ENCODE measurements at places on chromosomes 6 and 20.

GRCh38 chr6:157693867-157694266 lies 129.2 kb upstream of the SNX9 start:
- DNase-seq, result no peak

DNA sequence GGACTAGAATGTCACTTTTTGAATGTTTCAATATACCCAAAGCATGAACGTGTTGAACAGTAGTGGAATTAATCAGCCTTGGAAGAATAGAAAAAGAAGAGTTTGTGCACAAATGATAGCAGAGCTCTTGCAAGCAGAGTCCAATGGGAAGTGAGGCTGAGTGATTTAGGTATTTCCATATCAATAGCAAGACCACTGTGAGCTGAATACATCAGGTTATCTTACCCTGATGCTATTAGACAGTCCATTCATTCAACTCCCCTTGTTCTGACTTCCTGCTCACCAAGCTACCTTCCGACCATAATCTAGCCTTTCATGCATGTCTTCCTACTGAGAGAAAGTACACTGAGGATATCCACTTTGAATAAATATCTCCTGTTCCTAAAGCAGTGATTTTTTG lies 349.2 kb upstream of the RNF217 start:
- DNase-seq, result no peak

DNA sequence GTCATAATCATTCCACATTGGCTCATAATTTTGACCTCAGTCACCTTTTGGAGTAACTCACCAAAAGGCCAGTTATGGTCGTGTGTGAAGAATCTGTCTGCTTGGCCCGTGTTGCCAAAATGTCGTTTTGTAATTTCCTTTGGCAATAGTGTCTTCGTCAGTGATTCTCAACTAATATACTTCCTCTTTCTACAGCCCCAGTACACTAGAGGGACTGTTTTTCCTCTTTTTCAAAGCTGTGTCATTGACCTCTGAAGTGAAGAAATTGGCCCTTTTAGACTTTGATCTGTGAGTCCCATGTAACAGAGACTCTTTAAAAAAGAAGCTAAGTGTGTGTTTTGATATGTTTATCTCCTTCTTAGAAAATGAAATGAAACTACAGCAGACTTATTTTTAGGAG lies 5.2 kb downstream of the FOXO3 start:
- no peak for DNase-seq

- no peak for DNase-seq
These were observed 93.3 kb upstream of the GCM1 start for GRCh38 chr6:53241938-53242337.

DNA sequence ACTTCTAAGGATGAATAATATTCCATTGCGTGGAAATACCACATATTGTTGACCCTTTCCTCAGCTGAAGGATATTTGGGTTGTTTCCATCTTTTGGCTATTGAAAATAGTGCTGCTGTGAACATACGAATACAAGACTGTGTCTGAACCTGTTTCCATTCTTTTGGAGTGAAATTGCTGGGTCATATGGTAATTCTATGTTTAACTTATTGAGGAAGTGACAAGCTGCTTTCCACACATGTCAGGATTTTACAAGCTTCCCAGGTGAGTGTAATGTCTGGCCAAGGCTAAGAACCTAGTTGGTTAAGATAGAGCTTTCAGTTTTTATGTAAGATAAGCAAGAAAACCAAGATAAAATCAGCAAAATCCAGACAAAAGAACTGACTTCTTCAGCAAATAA lies 48.8 kb downstream of the PPP1R3G start:
- DNase-seq, result no peak

GRCh38 chr20:16222859-16223411 lies 350.3 kb downstream of the KIF16B start:
- no peak for DNase-seq

- no peak for DNase-seq
These were observed 15.3 kb downstream of the TRAF3IP2 start for GRCh38 chr6:111590209-111590980.

DNA sequence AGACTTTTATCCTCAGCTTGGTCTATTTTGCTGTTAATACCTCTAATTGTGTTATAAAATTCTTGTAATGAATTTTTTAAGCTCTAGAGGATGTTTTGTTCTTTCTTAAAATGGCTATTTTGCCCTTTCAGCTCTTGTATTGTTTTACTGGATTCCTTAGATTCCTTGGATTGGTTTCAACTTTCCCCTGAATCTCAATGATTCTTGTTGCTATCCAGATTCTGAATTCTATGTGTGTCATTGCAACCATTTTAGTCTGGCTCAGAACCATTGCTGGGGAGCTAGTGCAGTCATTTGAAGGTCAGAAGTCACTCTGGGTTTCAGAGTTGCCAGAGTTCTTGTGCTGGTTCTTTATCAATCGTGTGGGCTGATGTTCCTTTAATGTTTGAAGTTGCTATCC lies 37.1 kb downstream of the OTOR start:
- no peak for DNase-seq

GRCh38 chr6:125183391-125183790 lies 29.8 kb downstream of the TPD52L1 start:
- no peak for DNase-seq

- DNase-seq, result no peak
These were observed 88.3 kb downstream of the SSR1 start for GRCh38 chr6:7224731-7225130.

GRCh38 chr20:14067603-14068002 lies 72.3 kb downstream of the MACROD2 start:
- no peak for DNase-seq

DNA sequence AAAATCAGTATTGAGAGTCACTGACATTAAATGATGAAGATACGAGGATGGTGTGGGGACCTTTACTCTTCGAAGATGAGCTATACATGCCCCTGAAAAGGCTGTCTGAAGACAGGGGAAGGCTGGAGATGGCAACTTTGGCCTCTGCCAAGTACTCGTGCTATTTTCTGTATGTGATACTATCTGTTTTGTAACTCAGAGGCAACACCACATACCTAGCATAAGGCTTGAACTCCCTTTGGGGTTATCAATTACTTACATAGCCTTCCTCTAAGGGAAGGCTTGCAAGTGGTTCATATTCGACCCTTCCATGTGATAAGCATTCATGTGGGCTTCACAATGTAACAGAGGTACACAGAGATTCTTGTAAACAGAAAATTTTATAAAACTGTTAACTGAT lies 68.7 kb upstream of the FBXO30 start:
- no peak for DNase-seq

- no peak for DNase-seq
These were observed 116.4 kb downstream of the FLRT3 start for GRCh38 chr20:14220986-14221385.

- no peak for DNase-seq
These were observed 13.1 kb downstream of the KCNS1 start for GRCh38 chr20:45087814-45088213.

- DNase-seq, result no peak
These were observed 7.4 kb upstream of the COX4I2 start for GRCh38 chr20:31630187-31630790.

GRCh38 chr20:9218531-9218961 lies 149.7 kb downstream of the PLCB4 start:
- DNase-seq, result no peak

- no peak for DNase-seq
These were observed 445.4 kb upstream of the DEFB115 start for GRCh38 chr20:30811885-30812671.

DNA sequence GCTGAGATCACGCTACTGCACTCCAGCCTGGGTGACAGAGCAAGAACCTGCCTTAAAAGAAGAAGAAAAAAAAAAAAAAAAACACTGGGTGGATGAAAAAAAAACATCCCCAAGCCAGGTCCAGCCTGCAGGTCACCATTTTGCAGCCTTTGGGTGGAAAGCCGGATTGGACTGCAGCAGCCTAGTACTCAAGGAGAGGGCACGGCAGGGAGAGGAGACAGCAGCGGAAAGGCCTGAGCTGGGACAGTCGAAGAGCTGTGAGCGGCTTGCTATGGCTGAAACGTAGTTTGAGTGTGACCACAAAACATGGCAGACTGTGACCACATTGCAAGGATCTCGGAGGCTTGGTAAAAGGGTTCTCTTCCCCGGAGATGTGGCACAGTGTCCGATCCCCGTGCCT lies 173.0 kb downstream of the NFATC2 start:
- no peak for DNase-seq

DNA sequence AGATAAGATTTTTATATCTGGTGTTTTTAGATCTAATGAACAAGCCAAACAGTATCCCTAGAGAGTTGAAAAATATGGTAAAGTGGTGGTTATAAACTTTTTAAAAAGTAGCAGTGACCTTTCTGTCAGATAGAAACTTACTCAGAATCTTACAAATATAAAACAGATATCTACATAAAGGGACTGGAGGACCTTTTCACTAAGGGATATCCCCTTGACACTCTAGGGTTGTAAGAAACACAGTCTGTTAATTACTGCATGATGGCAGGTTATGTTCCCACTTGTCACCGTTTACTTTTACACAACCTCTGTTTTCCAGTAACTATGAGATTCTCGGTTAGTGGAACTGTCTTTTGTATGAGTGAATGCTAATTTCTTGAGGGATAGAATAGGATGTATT lies 11.5 kb downstream of the CFAP206 start:
- no peak for DNase-seq

DNA sequence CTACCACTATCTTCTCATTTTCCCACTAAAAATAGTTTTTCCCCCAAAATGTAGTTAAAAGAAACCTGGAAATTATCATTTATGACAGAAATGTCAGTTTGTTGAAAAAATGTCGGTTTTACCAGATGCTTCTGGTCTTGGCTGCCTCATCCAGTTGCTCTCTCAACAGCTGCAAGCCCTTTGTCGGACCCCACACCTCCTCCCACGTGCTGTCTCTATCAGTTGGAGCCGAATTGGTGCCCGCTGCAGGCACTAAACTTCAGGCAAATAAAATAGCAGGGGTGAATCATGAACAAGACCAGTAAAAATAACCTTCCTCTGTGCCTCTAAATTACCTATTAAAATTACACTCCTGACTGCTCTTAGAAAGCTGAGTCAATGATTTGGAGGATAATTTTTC lies 129.5 kb upstream of the CEP162 start:
- no peak for DNase-seq

DNA sequence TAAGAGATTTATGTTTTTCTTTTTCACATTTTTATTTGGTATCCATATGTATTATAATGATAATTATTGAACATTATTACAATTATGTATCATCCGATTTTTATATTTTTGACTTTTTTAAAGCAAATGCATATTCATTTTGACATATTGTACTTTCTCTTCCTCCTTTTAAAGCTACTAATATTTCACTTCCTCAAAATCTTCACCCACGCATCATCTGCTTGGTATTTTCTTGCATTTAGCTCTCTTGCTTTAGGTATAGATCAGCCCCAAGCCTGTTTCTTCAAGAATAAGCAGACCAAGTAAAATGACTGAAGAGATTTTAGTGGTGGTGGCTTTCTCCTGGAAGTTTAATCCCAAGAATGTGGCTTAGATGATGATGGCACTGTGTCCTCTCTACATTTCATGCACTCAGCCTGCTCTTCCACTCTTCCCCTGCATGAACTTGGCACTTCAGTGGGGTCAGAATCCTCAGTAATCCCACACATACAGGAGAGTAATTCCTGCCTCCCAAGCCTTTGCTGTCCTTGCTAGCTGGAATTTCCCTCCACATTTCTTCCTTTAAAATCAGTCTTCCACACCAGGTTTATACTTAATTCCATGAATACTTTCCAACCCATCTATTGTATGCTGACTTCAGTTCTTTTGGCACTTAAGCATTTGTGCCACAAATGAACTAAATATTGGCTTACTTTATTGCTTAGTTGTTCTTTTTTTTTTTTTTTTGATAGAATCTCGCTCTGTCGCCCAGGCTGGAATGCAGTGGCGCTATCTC lies 8.2 kb downstream of the NCOA7 start:
- DNase-seq, result no peak

GRCh38 chr6:25606151-25606550 lies 45.9 kb upstream of the SCGN start:
- no peak for DNase-seq

DNA sequence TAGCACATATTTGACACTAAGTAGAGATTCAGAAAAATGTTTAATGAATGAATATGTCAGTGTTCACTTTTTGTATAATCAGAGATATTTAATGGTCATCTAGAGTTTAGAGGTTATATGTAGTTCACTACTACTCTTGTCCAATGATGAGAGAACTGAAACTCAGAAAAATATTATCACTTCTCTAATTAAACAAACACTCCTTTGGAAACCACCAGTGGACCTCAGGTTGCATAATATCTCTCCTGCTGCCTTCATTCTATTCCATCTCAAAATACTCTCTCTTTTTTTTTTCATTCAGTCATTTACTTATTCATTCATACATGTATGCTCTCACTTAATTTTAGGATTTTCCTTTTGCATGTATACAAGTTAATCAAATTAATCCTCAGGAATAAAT lies 423.1 kb upstream of the RNF217 start:
- no peak for DNase-seq

DNA sequence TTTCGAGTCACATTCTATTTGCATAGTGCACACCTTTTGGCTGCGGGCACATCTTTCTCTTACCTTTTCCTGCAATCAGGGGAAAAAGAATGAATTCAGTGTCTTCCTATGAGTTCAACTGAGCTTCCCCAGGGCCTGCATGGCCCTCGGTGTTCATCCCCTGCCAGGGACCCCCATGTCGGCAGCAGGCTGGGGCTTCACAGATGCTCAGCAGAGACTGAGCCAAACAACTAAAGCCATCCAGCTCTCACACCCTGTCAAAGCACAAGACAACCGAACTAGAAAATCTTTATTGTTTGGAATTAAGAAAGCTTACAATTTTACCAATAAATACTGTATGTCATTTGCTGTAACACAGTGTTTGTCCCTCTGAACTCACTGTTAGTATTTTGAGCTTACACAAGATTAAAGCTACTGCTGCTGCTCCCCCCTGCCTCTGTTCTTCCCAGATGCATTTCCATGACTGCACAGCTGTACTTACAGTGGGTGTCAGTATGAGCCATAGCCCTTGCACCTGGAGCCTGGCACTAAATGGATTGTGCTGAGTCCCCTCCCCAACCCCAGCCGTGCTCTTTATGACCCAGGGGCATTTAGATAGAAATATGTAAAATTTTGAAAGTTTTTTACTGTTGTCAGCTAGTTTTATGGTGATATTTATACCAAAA lies 205.8 kb downstream of the TMEM242 start:
- no peak for DNase-seq

DNA sequence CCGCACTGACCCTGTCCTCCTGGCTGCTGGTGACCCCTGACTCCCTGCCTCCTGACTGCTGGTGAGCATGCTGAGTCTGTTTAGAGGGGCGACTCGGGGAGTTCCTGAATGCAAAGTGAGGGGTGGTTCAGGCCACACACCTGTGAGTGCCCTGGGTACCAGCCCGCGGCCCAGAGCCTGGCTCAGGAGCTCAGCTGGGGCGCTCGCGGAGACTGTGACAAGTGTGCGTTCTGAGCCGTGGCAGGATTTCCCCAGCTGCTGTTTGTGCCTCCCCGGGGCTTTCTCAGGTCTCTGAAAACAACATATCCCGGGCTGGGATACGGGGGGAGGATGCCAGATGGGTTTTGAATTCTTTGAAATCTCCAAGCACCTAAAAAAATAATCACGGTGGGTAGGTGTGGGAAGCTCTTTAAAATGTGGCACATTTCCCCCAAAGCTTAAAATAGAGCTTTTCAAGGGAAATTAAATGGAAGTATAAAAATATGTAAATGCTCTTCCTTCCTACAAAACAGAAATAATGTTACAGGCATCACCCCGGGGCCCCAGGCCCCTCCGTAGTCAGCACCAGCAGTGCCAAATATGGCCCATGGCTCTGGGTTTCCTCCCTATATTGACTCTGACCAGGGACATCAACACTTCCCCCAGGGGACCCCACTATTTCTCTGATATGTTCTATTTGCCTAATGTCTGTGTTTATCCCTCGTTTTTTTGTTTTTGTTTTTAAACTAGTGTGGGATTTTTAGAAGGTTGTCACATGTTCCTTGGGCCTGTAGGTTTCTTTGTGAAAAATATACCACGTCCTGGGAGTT lies 49.9 kb upstream of the TAGAP start:
- DNase-seq, result peak; percentile 72

GRCh38 chr6:7894262-7895124 lies 16.1 kb downstream of the TXNDC5 start:
- DNase-seq, result no peak

All from activated naive CD4-positive, alpha-beta T cell treated with anti-CD3 and anti-CD28 coated beads, Interleukin-2, amount 50 U/mL, for 16 hours (primary cell).